ENCODE measurements at places on chromosomes 12 and 14.

DNA sequence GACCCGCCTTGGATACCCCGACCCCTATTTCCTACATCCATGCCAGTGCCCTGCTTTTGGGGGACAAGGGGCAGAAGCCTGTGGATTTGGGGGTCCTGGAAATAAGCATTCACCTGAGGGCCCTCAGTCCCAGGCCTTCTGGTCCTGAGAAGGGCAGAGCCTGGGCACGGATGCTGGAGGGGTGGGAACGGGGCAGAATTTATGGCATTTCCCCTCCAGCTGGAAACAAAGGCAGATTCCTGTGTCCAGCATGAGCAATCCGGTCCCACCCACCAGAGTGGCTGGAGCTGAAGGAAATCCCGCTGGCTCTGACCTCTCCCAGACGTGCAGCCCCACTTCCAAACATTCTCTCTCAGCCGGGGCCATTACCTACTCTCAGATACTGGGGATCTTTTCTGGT, 9.3 kb downstream of the ANKRD33 start:
- DNase-seq = no peak

GRCh38 chr14:89959853-89960445, 4.2 kb downstream of the TDP1 start:
- DNase-seq = no peak

- DNase-seq = no peak
Observed at GRCh38 chr12:44247588-44247987, 411.7 kb downstream of the TMEM117 start.

DNA sequence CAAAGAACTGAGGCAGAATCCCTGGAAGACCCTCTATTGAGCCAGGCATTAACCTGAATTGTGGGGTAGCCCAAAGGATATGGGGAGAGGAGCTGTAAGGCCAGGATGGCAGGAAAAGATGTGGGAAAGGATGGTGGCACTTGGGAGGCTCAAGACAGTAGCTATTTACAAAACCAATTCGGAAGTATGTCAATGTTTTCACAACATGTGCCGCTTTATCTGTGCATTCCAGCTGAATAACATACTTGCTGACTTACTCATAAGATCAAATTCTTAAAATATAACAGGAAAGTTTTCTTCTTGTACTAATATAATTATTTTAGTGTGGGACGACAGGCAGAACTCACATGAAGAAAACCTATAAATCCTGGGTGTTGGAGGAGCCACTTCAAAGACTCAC, 10.6 kb downstream of the BBS10 start:
- DNase-seq = no peak

- no peak for DNase-seq
Observed at GRCh38 chr14:98925354-98926040, 346.5 kb downstream of the BCL11B start.

DNA sequence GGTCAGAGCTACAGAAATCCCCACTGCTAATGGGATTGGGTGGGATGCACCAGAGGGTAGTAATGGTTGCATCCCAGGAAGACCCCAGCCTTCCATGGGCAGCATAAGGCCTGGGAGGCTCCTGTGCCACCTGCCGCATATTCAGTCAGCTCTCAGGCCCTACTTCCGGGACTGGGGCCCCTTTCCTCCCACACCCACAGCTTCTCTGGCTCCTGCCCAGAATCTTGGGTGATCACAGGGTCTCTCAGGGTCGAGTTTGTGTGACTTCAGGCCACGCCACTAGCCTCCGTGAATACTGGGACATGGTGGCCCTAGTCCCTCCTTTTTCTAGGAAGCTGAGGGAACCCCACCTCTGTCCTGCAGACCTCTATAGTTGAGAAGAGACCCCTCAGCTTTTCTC, 66.8 kb upstream of the RIN3 start:
- no peak for DNase-seq
